MG63 (cell line): ENCODE measurements at places on chromosomes 6 and 20.

GRCh38 chr20:10110151-10110550 is 75.4 kb downstream of the ANKEF1 start:
- DNase-seq, result peak; percentile 69

- DNase-seq, result no peak
Observed at GRCh38 chr6:10271982-10272381, 142.9 kb downstream of the TFAP2A start.

DNA sequence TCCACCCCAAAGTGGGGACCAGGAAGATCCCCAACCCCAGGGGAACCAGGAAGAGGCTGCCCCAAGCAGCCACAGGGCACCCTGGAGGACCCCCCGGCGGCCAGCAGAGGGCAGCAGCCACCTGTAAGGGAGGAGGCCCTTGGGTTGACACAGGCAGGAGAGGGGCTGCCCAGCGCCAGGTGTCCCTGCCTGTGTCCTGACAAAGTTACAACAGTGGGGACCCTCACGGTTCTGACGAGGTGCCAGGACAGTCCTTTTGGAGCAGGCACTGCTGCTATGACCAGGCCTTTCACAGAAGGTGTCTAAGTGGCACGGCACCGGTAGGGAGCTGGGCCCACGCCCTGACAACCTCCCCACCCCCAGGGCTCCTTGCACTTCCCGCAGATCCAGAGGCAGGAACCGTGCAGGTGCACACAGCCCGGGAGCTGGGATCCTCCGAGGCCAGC is 176.7 kb downstream of the BMP7 start:
- DNase-seq, result peak; percentile 71

DNA sequence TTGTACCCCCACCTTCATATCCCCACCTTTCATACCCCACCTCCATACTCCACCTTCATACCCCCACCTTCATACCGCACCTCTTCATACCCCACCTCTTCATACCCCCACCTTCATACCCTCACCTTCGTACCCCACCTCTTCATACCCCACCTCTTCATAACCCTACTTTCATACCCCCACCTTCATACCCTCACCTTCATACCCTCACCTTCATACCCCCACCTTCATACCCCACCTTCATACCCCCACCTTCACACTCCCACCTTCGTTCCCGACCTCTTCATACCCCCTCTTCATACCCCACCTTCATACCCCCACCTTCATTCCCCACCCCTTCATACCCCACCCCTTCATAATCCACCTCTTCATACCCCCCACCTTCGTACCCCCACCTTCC is 92.9 kb upstream of the NAA20 start:
- no peak for DNase-seq

DNA sequence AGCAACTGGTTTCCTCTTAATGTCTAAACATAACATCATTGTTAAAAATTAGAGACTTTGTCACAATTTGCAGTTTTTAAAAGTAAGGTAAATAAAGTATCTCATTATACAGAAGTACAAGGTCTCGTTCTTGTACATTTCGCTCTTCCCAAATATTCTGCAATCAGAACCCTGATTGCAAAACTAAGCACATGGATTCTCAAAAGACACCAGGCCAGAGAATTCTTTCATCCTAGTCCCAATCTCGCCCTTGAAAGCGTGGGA is 355 bp upstream of the AKAP7 start:
- no peak for DNase-seq

- no peak for DNase-seq
Observed at GRCh38 chr6:39665861-39666260, 59.3 kb downstream of the KIF6 start.
